ENCODE measurements at places on chromosomes 5 and 9.

- DNase-seq, result no peak
These were observed 95.0 kb downstream of the NPR3 start for GRCh38 chr5:32805971-32806638.

DNA sequence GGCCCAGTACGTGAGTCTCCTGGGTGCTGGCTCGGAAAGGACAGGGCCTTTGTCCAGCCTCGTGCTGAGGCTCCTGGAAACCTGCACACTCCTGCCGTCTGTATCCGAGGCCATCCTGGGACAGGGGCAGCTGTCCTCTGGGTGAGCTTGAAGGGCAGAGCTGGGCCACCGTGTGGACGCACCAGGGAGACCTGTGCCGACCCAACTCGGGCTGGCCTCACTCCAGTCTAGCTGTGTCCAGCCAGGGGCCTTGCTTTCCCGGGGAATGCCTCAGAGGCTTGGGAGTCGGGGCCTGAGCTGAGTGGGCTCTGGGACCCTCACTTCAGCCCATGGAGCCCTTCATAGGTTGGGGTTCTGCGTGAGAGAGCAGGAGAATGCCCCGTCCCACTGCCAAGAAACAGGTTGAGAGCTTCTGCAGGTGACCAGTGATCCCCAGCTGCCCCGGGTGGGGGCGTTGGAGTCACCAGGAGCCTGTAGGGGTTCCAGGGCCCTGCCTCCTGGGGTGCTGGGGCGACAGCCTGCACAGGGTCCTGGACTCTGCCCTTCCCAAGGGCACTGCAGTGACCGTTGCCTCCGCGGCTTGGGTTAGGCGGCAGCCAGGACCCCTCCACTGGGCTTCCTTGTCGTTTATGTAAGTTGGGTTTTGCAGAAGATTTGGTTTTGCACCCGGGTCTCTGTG is 60.1 kb downstream of the COL5A1 start:
- no peak for DNase-seq

GRCh38 chr9:37146410-37146809 is 26.0 kb downstream of the ZCCHC7 start:
- no peak for DNase-seq

DNA sequence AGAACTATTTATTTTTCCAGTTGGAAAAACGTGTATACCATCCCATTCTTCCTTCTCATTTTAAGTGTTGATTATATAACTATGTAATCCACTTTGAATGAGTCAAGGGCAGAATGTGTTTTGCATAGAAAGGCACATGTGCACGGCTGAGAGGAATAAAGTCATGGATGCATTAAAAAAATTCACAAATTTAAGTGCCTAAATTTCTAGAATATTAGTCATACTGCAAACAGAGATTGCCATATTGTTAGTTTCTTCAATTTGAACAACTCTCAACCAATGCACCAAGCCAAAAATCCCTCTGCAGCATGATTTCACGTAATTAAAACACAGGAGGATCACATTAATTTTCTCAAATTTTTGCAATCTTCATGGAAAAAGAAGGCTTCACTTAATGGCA is 166.3 kb downstream of the MPDZ start:
- no peak for DNase-seq

- DNase-seq, result no peak
These were observed 794.4 kb downstream of the CDH18 start for GRCh38 chr5:19193631-19194030.

DNA sequence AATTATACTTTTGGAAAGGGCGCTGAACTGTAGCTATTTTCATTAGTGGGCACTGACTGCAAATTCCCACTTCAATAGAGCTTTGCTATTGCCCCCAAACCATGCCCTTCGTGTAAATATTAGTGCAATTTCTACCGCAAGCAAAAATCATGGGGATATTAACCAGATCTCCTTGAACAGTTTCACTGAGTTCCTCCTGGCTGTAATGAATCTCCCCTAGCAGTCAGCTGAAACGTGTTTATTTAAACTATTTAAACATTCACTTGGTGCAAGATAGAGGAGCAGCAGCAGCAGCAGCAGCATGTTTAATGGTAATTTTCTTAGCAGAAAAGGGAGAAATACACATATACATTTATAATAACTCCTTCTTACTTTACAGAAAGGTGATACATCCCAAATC is 54.4 kb downstream of the ARRDC3 start:
- no peak for DNase-seq

DNA sequence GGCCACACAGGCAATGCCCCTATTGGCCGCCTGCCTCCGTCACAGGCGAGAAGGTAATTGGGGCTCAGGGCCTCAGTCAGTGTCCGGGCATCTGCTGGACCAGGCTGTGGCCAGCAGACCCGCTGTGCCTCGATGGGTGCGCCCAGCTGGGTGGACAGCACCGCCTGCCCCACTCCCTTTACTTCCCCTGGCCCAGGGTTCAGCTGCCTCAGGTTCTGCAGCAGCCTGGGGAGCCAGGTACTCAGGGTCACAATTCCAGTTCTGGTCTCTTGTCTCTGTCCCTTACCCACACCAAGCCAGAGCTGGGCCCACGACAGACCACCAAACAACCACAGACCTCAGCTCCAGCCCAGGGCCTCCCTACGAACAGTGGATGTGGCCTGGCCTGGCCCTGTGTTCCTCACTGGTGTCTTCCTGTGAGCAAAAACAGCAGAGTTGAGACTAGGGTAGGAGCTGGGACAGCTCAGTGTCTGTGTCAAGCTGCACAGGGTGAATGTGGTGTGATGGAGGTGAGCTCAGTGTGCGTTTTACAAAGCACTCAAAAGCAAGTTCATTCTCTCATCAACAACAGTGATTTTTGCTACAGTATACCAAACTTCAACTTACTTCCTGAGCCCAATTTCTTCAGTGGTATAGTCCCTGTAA is 33.4 kb upstream of the SUSD3 start:
- DNase-seq, result no peak

DNA sequence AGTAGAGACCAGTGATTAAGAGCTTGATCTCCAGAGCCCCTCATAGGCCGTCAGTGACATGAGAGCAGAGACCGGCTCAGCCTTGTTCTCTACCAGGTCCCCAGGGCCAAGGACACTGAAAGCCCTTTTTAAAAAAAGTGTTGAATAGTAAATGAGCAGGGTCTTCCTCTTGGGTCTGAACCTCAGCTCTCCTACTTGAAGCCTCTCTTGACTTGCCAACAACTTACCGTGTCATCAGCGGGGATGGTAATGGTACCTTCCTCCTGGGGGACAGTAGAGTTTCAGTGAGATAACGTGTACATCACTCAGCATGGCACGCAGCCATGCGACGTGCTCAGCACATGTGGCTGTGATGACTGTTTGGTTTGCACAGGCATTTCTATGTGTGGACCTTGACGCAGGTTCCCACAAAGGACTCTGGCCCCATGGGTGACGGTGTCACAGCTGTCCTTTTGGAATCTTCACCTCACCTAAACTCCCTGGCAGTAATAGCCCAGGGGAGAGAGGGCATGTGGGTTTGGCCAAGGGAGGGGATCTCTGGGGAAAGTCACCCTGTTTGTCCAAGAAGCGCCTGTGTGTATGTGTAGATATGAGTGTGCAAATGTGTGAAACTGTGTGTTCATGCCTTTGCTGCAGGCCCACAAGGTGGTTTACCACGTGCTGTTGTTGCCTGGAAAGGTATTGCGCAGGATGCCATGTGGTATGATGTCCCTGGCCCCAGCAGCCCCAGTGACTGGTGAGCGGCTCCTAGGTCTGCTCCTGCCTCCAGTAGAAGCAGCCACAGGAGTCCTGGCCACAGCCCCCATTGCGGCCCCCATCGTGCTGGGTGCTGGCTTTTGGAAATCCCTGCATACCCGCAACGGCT is 18.7 kb downstream of the ERGIC1 start:
- DNase-seq, result no peak

DNA sequence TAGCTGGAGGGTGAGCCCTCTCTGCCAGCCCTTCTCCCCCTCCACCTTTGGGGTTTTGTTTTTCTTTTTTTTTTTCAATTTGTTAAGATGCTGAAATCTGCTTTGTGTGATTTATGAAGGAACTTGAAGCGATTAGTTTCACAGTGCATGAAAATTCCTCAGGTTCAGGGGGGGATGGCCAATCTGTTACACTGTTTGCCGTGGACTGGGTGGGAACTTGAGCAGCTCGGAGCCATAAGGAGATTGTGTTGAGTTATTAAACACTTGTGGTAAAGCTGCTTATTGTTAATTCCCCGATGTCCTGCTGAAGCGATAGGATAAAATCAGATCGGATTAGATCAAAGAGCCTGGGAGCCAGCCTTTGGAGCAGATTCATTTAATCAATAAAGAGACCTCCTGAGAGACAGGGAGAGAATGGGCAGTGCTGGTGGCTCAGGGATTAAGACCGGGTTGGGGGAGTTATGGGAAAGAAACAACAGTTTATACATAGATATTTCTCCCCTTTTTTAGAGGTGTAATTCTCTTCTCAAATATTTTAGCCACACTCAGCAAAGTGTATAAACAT is 105.8 kb upstream of the SPATA31D4 start:
- no peak for DNase-seq

DNA sequence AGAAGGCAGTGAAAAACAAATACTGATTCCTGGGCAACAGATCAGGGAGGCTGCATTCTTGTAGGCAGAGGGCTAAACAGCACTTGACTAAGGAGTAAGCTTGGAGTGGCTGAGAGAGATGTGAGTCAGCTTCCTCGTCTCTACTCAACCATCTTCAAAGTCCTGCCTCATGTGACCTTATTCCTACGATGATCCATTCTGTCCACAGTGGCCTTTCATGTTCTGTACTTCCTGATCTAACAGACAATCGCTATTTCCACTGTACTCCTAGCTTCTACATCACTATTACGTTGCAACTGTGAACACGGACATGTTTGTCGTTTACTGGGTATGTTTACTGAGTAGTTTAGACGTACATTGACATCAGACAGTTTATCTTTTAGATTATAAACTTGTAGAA is 365.4 kb downstream of the ARL15 start:
- no peak for DNase-seq

GRCh38 chr9:20353931-20354652 is 268.2 kb downstream of the MLLT3 start:
- no peak for DNase-seq

DNA sequence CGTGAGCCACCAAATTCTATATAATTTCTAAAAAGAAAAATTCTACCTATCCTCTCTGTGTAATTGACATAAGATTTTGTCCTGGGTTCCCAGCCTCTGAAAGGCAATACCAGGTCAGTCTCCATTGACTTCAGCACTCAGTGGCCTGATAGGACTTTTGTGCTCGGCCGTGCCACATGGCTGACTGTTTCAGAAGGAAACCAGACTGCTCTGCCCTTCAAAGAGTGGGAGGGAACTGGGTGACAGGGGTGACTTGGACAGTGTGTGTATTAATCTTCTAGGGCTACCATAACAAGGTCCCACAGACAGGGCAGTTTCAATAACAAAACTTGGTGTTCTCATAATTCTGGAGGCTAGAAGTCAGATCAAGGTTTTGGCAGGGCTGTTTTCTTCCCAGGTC is 43.0 kb downstream of the ARHGAP26 start:
- no peak for DNase-seq

- no peak for DNase-seq
These were observed 56.1 kb downstream of the TSTD2 start for GRCh38 chr9:97577051-97577450.

GRCh38 chr5:155278532-155278931 is 265.0 kb downstream of the KIF4B start:
- DNase-seq, result no peak

- DNase-seq, result no peak
These were observed 9.2 kb upstream of the LCN15 start for GRCh38 chr9:136773386-136774044.

DNA sequence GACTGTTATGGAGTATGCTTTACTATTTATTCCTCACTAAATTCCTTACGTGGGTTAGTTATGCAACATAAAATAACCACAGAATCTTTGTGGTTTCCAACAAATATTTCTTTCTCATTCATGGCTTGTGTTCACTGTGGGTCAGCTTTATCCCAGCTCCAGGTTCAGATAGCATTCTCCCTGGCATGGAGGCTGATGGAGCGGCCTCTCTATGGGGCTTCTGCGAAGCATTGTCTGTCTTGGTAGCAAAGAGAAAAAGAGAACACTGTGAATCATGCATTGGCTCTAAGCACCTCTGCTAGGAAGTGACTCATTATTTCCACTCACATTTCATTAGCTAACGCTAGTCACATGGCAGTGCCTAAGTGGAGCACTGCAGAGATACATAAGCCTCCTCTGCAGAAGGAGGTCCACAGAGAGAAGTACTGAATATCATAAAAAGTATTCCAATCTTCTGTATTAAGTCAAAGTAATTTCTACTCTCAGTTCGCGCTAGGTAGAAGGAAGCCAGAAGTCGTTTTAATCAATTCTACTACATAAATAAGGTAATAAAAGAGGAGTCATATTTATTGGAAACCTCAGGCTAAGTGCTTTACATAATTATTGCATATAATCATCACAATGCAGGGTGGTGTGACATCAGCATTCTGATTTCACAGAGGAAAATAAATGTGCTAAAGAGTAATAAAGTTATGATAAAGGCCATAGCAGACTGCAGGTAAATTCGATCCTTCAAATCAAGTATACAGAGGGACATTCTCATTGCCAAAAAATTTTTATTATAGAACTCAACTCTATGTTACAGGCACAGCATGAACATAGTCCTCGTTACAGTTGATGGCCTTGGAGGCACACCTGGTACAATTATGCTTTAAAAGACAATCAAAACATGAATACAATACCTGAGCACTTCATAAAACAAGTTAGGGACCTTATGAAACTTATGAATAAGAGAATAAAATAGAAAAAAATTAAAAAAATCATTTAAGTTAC is 531.1 kb downstream of the CETN3 start:
- DNase-seq, result no peak

- no peak for DNase-seq
These were observed 43.2 kb upstream of the IL7R start for GRCh38 chr5:35813521-35813920.

DNA sequence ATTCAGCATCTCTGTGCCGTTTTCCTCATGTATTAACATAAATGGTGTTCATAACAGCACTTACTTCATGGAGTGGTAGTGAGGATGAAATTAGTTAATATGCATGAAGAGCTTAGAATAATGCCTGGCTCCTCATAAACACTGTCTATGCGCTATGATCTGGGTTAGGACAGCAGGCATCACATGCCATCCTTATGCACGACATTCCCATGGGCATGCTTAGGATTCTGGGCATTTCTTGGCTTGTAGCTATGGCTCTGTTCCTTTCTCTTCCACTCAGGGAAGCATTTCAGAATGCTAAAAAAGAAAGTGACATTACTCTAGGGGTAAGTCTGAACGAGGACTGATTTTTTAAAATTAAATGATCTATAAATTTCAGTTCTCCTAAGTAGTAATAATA is 349.8 kb downstream of the ARHGEF28 start:
- DNase-seq, result no peak

DNA sequence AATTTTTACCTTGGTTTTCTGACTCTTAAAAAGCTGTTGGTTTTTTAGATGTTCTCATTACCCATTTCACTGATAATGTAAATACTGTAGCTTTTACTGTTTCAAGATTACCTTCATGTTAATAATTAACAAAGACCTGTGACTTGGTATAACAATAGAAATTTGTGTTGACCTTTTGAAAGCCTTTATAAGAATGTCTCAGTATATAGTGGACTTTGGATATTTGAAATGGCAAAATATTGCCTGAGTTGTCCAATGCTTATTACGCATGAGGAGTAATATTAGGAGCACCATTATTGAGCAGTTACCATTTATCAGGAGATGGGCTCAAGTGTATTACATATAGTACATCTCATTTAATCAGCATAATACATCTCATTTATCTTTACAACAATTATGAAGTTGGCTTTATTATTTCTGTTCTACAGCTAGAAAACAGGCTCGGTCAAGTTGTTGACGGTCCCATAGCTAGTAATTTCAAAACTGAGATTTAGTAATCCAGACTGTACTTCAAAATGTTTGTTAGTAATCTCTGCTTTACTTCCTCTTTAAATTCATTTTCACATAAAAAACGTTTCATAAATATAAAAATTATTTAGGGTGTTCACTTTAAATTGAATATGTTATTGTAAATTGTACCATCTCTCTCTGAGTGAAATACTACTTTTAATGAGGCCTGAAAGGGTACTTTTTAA is 50.7 kb upstream of the FKTN start:
- DNase-seq, result no peak

All from T follicular helper cell (primary cell).